ENCODE measurements at places on chromosomes 5 and 9.

DNA sequence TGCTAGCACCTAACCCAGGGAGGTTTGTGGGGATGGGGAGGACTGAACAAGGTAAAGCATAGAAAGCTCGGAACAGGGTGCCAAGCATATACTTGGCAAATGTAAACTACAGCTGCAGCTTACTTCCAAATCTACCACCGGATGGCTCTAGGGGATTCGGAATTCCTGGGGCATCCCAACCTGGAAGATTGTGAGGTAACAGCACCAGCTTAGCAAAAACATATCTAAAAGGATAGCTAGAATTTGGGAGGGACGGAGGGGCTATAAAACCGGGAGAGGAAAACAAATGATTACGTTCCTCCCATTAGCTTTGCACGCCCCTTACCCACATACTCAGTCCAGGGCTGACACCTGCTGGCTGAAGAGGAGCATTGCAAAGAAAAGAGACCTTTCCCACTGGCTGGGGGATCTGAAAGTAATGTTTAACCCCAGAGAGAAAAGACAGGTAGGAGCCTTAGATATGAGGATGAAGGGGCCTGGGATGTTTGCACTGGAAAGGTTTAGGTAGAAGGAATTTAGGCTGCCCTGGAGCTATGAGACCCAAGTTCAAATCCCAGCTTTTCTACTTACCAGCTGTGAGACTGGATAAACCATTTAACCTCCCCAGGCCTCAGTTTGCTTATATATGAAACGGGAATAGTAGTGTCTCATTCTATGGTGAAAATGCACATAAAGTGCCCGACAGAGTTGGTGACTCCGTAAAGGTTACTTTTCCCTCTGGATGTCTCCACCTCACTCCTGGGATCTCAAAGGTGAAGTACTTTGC is 73.6 kb downstream of the FAM114A2 start:
- peak; percentile 74 for DNase-seq

DNA sequence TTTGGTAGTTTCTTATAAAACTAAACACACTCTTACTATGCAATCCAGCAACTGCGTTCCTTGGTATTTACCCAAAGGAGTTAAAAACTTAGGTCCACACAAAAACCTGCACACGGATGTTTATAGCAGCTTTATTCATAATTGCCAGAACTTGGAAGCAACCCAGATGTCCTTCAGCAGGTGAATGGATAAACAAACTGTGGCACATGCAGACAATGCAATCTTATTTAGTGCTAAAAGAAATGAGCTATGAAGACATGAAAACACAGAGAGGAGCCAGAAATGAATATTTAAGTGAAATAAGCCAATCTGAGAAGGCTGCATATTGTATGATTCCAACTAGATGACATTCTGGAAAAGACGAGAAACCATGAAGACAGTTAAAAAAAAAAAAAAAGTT is 10.7 kb downstream of the WNK2 start:
- DNase-seq, result no peak

GRCh38 chr5:138315751-138316278 is 15.8 kb downstream of the CDC25C start:
- DNase-seq, result no peak

DNA sequence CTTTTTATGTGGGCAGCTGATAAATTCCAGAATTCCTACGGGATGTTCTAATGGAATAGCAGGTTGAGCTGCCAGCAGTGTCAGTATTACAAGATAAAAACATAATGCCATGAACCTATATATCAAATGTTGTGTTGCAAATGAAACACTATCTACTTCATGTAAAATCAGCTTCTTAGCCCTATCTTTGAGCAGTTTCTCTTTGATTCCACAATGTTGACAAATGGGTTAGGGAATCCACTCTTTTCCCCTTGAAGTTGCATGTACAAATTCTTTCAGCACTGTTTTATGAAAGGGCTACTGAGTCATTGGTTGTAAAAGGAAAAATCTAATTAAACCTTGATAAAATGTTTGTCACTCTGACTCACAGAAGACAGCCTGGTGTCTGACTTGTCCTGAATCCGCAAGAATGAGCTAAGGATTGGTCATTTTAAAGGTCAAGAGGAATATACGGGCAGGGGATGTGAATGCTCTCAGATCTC is 950.6 kb upstream of the NUDT12 start:
- no peak for DNase-seq

- no peak for DNase-seq
Measured at GRCh38 chr9:28155067-28155466, 581.8 kb upstream of the C9orf72 start.

DNA sequence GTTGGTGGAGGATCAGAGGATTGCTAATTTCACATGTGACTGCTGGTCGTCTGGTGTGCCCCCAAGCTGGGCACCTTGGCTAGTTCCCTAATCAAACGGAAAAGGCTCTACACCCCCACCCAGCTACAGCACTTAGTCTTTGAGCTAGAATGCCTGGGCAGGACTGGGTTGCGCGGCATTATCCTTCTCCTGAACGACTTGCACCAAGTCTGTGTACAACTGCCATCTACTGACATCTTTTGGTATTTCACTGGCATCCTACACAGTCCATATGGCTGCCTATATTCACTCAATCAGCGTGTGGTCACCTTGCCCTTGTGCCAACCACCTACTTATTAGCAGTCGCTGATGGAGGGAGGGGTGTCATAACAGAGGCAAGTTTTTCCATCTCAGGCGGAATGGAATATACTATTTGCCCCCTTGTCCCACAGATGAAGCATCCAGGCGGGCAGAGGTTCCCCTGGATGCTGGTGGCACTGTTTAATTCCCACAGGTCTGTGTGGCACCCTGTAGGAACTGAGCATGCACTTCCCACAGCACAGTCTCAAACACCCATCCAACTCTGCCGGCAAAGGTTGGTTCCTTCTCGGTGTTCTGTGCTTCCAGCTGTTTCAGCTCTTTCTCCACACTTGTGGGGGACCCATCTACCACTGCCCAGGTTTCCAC is 150.1 kb downstream of the OSTF1 start:
- DNase-seq, result peak; percentile 38

DNA sequence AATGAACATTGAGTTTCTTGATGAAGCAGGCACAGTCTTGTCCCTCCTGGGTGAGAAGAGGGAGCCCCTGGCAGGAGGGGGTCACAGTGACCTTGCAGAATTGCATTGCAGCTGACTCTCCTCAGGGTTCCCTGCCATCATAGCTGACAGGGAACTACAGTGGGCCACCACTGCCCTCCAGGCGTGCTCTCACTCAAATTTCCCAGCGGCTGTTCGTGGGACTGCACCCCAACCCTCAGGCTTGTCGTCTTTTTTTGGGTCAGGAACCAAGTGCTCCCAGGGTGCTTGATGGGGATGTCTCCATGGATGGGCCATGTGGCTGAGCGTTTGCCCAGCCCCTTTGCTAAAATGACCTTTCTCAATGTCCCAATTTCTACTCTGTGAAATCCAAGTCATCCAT is 215.8 kb downstream of the MELK start:
- peak; percentile 44 for DNase-seq

DNA sequence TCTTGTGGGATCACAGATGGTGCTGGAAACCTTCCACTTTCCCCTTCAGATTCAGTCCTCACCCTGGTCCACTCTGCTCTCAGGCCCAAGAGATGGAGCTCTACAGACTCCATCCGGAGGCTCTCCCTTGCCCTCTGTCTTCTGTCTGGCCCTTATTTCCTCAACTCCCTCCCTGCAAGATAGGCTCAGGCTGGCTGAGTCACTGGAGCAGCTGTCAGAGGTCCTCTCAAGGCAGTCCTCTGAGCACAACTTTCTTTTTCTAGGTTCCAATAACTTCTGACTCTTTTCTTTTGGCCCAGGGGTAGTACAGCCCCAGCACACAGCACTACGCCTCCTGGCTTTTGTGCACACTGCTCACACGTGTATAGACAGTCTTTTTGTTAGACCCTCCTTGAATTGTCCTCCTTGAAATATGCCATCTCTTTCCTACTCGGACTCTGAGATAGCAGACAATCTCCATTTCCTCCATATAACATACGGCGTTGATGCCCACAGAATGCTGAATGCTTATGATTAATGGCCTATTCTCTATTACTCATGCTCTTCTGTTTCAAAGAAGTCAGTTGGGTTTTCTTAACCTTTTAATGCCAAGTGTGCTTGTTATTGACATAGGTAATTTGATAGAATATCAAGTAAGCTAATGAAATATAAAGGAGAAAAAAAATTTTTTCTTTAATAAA is 193.1 kb downstream of the SLC12A2 start:
- no peak for DNase-seq

DNA sequence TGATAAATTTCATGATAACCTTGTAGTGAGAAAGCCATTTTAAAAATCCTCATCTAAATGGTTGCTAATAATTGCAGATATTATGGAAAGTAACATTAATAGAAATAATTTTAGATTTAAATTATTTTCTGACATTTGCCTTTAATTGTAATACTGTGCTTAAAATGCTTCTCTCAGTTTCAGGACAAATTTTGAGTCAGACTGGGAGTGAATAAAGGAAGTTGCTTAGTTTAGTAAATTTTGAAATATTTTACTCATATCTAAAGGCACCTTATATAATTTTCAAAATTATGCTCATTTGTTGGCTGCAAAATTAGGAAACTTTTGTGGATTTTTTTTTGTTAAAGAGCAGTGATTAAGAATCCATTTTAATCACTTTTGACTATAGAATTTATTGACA is 93.8 kb downstream of the CSNK1G3 start:
- DNase-seq, result no peak

DNA sequence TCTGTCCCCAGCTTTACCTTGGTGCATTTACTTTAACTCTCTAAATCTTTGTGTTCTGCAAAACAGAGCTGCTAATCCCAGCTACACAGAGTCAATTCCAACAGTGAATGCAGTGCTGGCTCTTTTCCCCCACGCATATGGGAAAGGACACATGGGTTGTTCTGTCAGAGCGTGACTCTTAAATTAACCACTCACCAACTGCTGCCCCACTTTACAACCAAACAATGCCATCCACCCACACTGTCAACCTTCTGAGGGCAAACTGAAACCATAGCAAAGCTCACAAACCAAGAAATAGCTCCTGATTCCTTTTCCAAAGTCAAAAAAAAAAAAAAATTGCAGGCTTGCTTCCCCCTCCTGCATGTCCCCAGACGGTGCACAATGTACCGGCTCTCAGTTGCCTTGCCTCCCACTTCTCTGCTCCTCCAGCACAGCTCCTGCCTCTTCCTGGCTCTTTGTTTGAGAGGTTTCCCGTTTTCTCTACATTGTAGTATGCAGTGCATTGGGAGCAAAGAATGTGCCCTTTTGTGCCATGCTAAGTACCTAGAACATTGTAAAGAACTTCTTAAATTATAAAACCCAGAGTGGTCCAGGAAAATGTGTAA is 151.5 kb upstream of the DAPK1 start:
- DNase-seq, result no peak

DNA sequence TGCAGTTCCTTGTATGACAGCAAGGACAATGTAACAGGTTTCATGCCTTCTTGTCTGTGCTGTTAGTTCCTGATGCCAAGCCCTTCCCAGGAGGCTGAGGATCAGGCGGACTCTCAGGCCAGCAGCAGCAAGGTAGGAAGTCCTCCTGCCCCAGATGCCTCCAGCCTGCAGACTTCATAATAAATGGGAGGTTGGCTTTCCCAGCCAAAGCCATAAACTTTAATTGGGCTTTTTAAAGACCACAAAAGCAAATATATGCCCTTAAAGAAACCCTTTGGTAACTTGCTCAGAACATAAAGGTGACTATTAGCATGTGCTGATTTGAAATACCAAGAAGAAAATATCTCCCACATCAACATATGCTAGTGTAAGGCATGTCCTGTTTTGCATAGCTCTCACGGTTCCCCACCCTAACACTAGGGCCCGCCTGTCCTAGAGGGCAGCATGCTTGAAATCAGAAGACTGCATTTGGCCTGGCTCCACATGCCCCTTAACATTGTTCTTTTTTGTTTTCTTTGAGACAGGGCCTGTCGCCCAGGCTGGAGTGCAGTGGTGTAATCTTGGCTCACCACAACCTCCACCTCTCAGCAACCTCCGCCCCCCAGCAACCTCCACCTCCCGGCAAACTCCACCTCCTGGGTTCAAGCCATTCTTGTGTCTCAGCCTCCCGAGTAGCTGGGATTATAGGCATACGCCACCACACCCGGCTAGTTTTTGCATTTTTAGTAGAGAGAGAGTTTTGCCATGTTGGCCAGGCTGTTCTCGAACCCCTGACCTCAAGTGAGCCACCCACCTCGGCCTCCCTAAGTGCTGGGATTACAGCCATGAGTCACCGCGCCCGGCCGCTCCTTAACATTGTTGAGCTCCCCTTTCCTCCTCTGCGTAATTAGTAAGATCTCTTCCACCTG is 44.6 kb upstream of the FCN1 start:
- no peak for DNase-seq

DNA sequence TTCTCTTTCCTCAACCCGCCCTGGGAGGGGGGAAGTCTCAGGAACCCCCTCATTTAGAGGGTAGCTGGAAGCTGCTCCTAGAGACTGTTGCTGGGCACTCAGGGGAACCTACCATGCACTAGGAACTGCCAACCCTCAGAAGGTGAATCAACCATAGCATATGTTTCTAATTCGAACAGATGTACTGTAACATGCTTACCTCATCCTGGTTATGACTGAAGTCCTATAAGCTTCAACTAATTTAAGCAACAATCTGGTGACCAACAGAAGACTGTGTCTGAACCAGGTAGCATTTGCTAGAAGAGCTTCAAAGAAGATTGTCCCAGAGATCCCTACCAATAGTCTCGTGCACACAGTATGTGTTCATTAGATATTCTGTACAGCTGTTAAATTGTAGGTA is 5.7 kb upstream of the PRDM6 start:
- no peak for DNase-seq

DNA sequence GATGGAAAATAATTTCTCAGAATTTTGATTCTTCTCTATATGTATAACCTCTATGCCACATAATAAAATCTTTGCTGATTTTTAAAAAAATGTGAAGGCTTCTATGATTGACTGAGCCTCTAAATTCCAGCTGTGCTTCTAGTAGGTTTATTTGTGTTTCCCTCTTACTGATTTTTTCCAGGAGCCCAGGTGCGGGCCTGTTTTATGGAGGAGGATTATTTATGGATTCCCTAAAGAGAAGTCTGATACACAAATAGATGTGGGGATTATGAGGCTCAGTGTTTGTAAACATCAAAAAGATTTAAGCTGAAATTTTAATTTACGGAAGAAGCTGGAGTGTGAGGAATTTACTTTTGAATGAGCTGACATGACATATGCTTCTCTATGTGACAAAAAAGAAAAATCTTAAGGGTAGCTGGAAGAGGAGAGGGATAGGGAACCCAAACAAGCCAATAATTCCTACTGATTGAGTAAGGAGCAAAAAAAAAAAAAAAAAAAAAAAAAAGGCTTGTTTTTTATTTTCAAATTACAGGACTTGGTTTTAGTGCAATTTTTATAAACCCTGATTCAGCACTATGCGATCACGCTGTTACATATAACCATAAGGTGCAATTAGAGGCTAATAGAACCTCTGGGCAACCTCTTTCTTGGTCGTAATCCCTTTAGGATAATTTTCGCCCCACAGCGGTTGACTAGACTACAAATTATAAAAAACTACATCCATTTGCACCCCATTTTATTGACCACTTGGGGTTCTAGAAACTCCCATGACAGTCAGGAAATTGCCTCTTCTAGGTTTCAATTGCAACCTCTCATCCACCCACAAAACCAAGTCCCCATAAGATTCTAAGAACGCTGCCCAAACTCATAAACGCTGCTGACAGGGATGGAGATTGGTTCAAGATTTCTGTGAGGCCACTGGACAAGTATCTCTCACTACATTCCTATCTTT is 44.4 kb upstream of the RAI14 start:
- DNase-seq, result no peak

- DNase-seq, result no peak
Measured at GRCh38 chr9:93297659-93298497, 113.9 kb downstream of the WNK2 start.

Data from nephron progenitor cell (in vitro differentiated cells).